ENCODE measurements at places on chromosomes 1 and 21.

- DNase-seq: no peak
Observed at GRCh38 chr21:45822429-45823099, 159.0 kb upstream of the COL6A1 start.

DNA sequence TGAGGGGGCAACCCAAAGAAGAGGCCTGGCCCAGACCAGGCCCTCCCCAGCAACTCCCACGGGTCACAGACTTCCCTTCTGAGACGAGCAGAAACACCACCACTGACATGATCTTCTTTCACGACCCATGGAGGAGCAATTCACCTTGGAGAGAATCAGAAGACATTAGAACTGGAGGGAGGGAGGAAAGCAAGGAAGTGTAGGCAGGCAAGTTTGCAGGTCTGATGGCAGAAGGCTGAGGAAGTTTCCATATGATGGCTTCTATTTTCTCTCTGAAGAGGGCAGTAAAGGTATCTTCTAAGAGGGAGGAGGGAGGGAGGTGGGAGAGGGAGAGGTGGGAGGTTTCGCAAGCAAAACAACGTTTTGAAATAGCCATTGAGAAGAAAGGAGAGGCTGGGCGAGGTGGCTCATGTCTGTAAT is 1.4 kb upstream of the UBXN10 start:
- DNase-seq: no peak

DNA sequence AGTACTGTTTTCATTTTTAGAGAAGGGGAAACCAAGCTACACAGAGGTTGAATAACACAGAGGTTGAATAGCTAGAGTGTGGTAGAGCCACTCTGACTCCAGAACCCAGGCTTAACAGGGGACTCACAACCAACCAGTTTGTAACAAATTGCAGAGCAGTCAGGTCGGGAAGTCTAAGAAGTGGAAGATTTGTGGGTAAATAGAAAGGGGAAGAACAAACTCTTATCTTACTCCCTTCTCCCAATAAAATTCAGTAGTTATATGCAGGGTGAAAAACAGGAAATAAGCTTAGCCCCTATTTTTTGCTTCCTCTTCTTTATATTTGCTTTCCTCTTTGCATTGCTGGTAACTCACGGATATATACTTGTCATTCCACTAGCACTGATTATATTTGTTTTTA is 23.2 kb downstream of the CDC42 start:
- DNase-seq: no peak

GRCh38 chr1:154614901-154615300 is 6.9 kb upstream of the ADAR start:
- DNase-seq: no peak

GRCh38 chr1:205168291-205168690 is 43.2 kb downstream of the DSTYK start:
- no peak for DNase-seq

DNA sequence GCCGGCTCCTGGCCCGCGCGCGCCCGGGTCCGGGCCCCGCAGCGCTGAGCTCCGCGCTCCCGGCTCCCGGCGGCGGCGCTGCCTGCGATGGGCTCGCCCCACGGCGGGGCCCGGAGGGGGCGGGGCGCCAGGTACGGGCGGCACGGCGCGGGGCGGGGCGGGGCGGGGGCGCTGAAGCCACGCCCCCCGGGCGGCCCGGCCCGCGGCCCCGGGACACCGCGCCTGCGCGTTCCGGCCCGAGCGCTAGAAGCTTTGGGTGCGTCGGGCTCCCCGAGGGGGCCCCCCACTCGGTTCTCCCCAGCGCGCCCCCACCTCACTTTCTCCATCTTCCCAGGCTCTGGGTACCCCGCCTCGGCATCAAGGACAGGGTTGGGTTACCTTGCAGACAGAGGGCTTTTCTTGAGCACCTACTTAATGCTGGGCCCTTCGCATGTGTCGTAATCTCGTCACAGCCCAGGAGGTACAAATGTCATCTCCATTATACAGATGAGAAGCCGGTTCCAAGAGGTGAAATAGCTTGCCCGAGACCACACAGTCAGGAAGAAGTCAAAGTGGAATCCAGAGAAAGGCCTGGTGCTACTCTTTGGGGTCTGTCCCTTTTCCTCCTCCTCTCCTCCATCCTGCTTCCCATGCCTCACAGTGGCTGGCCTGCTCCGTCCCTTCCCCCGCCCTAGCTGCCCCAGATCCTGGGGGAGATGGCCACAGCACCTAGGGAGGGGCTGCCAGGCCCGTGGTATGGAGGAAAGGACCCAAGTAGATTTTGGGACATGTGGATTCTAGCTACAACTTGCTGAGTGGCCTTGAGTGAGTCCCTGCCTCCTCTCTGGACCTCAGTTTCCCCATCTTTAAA is 46.5 kb downstream of the RAP1GAP start:
- DNase-seq: no peak

DNA sequence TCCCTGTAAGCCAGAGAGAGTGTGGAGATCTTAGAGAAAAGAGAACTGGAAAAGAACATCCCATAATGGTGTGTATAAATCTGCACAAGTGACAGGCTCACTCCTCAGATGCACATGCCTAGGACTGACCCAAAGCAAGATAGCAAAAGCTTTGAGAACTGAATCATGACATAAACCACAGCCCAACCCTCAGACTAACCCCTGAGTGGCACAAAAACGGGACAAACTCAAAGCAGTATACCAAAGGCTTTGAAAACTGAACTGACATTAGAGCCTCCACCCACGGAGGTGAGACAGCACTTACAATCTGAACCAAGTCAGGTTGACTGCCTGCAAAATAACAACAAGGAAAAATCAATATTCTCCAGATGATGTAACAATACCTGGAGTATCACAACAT is 70.8 kb downstream of the TIAM1 start:
- no peak for DNase-seq

DNA sequence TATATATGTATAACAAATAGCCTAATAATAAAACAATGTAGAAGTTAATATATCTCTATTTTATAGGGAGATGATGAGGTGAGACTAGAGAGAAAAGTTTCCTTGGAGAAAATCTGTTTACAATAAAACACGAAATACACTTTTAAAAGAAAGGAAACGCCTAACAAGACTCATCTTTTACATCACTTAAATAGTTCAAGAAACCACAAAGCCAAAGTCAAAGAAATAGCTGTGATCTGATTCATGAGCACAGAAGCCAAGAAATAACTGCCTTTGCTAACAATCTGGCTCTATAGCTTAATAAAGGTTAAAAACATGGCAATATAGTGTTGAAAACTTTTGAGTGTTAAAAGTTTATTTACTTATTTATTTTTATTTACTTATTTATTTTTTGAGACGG is 61.5 kb downstream of the TOR3A start:
- DNase-seq: no peak

GRCh38 chr1:47557066-47557465 is 119.2 kb downstream of the FOXD2 start:
- DNase-seq: no peak

DNA sequence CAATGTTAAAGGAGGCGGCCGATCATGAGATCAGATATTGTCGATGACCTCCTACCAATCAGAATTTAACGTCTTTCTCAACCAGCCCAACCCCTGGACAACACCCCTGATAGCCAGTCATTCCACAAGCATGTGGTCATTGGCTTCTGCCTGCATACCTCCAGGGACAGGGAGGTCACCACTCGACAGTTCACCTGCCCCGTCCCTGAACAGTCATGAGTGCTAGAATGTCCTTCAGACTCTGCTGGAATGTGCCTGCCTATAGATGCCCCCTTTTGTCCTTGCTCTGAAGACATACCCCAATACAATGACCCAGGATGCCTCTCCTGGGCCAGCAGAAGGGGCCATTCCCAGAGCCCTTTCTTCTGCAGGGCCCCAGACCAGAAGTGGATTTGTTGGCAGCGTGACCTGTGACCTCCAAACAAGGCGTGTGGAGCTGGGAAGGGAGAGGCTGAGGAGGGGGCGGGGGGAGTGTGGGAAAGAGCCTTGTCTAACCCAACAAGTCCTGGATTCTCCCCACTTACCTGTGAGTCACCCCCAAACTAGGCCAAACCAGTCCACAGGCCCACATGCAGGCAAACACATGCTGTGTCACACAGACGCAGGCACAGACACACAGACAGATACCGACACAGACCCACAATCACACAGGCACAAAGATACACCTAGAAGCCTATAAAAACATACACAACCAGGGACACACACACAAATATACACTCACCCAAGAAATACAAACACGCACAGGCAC is 2.2 kb downstream of the CRYBG2 start:
- DNase-seq: no peak

DNA sequence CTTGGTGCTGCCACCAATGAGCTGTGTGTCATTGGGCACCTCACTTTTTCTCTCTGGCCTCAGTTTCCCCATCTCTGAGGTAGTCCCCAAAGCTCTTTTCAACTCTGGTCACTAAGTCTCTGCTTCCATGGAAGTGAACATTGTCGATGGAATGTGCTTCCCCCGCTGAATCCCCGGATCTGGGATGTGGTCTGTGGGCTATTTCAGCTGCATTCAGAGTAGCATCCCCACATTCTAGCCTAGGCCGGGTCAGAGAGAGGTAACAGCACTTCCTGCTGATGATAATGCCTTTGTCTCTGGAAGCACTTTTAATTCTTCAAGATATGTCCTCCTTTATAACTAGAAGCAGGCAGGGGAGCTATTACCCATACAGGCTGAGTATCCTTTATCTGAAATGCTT is 29.8 kb downstream of the RASSF5 start:
- no peak for DNase-seq

DNA sequence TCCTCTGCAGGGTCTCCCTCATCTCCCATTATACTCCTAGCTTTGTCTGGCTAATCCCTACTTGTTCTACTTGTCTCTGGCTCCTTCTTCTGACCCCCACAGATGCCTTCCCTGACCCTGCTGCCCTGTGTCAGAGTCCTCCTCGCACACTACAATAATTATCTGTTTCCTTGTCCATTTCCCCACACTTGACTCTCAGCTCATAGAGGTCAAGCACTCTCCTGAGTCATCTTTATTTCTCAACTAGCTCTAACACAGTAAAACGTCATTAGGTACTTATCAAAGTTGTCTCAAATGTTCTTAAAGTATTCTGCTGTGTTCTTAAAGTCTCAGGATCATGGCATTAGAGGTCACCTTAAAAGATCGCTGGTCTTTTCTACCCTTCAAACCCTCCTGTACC is 47.1 kb downstream of the C8A start:
- DNase-seq: no peak

GRCh38 chr1:171803045-171803444 is 21.6 kb downstream of the METTL13 start:
- no peak for DNase-seq

DNA sequence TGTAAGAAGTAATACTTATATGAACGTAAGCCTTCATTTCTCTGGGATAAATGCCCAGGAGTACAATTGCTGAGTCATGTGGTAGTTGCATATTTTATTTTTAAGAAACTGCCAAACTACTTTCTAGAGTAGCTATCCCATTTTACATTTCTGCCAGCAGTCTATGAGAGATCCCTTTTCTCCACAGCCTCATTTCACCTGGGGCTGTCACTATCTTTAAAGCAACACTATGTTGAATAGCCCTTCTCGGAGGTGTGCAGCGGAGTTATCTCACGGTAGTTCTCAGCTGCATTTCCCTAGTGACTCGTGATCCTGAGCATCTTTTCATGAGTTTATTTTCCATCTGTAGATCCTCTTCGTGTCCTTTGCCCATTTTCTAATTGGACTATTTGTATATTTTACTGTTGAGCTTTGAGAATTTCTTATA is 93.4 kb downstream of the ADARB1 start:
- DNase-seq: no peak

GRCh38 chr1:36458910-36459309 is 5.3 kb downstream of the MRPS15 start:
- no peak for DNase-seq

DNA sequence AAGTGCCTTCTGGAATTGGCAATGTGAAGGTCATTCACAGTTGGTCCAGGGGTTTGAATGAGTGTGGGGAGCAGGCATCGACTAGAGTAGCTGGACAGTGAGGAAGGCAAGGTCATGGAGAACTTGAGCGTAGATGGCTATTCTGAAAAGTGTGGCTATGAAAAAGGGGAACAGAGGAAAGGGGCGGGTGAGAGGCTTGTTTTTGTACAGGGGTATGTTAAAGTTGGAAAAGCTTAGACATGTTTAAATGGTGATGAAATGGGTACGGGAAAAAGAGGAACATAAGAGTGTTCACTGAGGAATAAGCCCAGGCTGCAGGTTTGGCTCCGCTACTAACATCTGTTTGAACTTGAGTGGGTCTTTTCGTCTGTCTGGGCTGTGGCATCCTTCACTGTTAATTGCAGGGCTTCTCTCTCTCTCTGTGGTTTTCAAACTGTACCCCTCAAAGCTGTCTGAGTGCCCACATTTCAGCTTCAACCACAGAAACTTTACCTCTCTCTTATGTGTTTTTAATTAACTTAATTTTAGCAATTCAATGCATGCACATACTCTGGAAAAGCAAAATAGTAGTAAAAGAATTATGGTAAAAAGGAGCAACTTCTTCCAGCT is 70.8 kb upstream of the COA6 start:
- DNase-seq: no peak

- no peak for DNase-seq
Observed at GRCh38 chr1:200811704-200812103, 61.1 kb upstream of the GPR25 start.

GRCh38 chr1:220572416-220572815 is 44.5 kb downstream of the MARK1 start:
- no peak for DNase-seq

- no peak for DNase-seq
Observed at GRCh38 chr1:111517469-111518225, 14.2 kb upstream of the ADORA3 start.

DNA sequence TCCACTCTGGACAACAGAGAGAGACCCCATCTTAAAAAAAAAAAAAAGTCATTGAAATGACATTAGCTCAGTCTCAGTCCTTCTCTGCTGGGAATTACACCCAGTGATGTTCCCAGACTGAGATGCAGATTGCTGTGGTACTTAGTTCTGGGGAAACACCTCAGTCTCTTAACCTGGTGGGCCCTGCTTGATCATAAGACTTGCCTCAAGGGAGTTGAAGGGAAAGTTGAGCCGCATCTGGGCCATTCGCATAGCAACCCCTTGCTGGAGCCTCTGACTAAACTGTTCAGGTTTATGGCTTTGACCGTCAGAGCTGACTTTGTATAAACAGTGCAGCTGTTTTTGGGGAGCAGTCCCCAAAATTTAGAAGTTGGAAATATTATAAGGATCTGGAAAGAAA is 13.4 kb downstream of the FCRL4 start:
- no peak for DNase-seq

DNA sequence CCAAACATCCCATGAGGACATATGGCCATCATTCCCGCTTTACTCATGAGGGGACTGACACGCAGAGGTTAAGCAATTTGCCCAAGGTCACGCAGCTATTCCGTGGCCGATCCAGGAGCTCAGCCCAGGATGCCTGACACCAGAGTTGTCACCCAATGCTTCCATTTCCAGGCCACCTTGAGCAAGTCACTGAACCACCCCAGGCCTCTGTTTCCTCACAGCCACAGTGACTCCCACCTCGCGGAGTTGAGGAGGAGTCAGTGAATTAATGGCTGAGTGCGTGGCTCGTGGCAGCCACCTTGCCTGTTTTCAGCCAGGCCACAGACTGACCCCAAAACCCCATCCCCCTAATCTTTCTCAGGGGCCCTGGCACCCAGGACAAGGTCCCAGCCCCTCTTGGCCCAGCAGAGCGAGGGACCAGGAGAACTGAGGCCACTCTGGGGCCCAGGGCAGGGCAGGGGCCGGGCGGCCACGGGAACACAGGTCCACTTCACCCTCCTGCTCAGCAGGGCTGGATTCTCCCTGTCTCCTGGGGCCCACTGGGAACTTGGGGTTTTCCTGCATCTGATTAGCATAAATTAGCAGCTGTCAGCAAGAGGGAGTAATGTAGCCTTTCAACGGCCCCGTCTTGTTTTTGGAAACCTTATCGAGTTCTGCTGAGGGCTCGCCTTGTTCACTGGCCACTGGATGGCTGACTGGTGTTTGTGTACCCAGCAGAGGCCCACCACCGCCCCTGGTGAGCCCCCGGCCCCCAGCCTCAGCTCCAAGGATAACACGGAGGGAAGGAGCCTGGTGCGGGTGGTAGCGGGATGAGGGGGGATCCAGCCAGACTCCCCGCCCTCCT is 19.7 kb upstream of the LAPTM5 start:
- DNase-seq: no peak

Measured in cerebellar cortex (tissue), 1 donor.